Right atrium auricular region (tissue), 2 donors: ENCODE measurements at places on chromosomes 7 and 10.

- DNase-seq: no peak
Observed at GRCh38 chr7:70923181-70923845, 208.6 kb upstream of the GALNT17 start.

DNA sequence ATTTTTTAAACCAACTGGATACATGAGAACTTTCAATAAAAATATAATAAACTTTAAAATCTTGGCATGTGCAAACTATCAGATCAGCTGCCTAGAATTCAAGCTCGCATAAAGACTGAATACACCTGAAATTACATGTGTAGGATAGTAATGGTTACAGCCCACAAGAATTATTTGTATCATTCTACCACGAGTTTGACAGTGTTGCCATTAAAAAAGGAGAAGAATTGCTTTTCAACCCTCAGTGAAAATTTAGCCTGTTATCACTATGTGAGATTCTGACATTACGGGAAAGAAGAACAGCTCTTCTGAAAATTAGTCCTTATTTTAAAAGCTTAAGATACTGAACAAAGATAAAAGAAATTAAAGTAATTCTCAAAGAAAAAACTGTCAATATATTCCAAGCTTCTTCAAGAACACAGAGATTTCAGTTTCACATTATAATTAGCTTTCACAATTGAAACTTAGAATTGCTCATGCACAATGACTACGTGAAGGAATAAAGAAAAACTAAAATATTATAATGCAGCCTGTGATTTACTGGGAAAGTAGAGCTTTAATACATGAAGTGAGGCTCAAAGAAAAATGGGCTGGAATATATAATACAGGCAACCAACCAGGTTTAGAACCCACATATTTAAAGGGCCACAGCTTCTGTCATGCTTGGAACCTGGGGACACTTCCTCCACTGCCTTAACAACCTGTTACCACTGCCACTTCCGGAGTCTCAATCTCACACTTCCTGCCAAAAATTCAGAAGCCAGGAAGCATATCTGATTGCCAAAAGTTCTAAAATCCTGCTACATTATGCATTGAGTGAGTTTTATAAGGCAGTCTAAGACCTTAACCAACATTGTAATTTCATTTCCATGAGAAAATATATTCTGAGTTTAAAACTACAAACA lies 23.2 kb downstream of the TPK1 start:
- DNase-seq: no peak

- peak; percentile 80 for DNase-seq
Observed at GRCh38 chr7:29102558-29103151, 43.7 kb downstream of the CPVL start.

GRCh38 chr10:125605167-125605566 lies 77.8 kb downstream of the TEX36 start:
- no peak for DNase-seq

DNA sequence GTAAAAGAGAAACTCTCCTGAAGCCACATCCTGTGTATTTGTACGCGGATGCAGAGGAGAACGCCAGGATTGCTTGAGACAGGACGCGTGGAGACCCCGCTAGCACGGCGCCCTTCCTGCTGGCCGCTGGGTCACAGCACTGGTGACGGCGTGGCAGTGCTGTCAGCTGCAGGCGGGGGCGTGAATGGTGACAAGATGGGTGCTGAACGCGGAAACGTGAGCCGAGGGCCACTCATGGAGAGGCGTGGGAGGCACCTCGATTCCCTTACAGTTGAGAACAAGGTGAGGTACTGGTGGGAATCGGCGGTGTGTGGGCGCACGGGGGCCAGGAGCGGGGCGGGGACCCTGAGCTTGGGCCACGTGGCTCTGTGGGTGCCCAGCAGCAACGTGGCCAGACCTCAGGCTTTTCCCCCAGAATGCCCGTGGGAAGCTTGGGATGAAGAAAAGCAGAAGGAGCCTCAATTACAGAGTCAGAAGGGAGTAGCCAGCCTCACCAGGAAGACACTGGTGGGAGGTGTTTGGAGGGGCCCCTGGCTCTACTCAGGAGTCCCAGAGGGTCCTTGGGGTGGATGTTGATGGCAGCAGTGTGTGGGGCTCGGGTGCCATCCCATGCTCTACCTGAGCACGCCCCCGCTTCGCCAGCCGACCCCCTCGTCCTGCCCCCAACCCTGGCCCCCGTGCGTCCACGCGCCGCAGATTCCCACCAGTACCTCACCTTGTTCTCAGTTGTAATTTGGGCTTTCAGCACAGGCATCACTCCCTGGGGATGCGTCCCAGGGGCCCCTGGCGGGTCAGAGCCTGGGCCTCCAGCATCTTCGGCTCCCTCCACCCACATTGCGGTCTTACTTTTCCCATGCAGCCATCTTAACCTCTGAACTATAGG lies 208.4 kb upstream of the TCERG1L start:
- DNase-seq: peak; percentile 36

GRCh38 chr7:143351060-143351459 lies 11.5 kb downstream of the FAM131B start:
- DNase-seq: no peak

DNA sequence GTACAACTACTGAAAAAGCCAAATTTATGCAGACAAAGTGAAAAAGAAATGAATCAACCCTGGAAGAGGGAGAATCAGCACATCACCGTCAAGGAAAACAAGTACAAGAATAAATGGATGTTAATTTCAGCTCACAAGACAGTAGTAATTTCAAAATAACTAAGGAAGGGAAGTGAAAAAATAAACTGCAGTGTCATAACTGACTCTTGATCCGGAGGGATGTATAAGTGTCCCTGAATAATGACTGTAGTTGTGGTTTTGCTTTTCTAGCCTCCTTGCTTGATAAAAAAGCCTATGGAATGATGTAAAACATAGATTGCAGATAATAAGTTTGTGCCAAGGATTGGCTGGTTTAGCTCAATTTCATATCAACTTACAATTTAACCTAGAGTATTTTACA lies 721.1 kb upstream of the C7orf33 start:
- DNase-seq: no peak

DNA sequence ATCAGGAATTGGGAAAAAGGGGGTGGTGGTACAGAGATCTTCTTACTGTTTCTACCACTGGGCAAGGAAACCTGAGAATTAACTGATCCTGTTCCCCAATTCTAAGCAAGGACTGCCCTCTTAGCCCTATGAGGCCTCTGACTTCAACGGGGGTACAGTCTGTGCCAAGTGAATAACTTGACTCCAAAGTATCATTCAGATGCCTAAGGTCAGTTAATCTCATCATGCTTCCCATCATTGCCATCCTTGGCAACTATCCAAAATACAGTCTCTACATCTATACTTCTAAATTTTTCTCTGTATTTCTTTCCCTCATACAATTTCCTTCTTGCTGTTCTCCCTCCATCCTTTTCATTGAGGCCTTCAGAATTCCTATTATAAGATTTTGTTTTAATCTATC lies 10.5 kb downstream of the PPP3CB start:
- no peak for DNase-seq

- DNase-seq: no peak
Observed at GRCh38 chr7:92421676-92422435, 25.4 kb upstream of the GATAD1 start.

- DNase-seq: no peak
Observed at GRCh38 chr10:123858907-123859652, 32.5 kb downstream of the CPXM2 start.

GRCh38 chr10:16884497-16884896 lies 67.3 kb upstream of the RSU1 start:
- no peak for DNase-seq

DNA sequence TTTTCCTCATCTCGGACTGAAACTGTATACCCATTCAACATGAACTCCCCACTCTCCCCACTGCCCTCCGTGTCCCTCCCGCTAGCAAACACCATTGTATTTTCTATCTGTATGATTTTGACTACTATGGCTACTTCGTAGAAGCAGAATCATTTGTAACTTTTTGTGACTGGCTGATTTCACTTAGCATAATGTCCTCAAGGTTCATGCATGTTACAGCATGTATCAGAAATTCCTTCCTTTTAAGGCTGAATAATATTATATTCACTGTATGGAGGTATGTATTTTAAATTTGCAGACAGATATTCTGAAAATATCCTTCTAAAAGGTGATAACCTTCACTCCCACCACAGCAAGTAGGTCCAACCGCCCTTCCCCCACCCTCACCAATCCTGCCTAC lies 42.9 kb upstream of the MMD2 start:
- DNase-seq: no peak

- no peak for DNase-seq
Observed at GRCh38 chr10:45466784-45467183, 92.8 kb downstream of the ALOX5 start.

DNA sequence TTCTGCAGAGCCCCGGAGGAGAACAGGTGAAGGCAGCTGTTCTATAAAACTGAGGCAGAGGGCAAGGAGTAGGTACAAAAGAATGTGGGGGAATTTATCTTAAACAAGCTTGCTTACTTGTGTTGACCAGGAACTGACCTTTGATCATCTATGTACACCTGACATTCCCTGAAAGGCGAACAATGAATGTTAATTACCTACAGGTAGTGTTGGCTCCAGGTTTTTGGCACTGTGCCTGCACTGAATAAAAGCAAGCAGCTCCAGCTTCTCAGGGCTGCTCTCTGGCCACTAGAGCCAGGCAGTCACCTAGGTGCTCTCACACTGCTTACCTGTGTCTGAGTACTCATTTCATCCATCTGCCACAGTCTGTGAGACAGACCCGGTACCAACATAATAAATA lies 87.0 kb downstream of the RAPGEF5 start:
- no peak for DNase-seq

GRCh38 chr7:85156661-85157208 lies 30.1 kb downstream of the SEMA3D start:
- DNase-seq: no peak

GRCh38 chr7:117990834-117991233 lies 117.6 kb upstream of the CTTNBP2 start:
- DNase-seq: no peak

- no peak for DNase-seq
Observed at GRCh38 chr10:78524342-78524741, 490.7 kb downstream of the RPS24 start.

DNA sequence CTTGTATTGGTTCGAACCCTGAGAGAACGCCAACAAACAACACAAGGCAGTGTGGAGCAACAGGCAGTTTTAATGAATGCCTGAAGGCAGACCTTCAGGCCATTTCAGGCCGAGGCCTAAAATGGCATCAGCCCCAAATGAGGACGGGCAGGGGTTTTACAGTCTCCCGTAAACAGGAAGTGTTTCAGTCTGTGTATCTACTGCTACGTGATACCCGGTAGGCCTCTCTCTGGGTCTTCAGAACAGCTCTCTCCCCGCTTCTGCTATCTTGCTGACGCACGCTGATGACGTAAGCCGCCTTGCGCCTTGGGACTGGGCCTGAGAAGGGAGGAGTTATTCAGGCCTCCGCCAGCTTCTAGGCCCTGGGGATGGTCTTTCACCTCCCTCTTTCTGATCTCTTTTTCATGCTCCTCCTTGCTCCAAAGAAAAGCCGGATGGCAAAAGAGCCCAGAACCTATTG lies 67.7 kb downstream of the ST8SIA6 start:
- peak; percentile 59 for DNase-seq

GRCh38 chr10:121096617-121097431 lies 245.7 kb downstream of the WDR11 start:
- peak; percentile 92 for DNase-seq

DNA sequence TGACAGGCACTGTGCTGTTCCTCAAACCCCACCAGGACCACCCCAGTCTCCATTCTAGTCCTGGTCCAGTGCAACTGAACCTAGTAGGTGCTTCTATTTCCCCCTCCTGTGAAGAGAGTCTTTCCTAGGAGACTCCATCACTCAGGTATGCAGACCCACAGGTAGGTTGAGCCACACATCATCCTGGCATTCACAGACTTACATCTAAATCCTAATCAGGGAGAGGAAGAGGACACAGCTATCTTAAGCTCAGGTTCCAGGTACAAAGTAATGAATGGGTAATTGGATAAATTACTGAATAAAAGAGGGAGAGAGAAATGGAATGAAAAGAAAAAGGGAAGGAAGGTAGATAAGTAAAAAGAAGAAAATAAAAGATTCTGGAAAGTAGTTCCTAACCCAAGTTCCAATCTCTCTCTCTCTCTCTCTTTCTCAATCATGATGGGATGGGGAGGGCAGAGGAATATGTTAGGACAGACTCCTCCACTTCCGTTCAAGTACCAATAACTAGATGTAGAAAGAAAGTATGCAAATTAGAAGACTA lies 139.8 kb upstream of the NAMPT start:
- DNase-seq: no peak

GRCh38 chr7:50801907-50802306 lies 19.2 kb upstream of the GRB10 start:
- DNase-seq: no peak

DNA sequence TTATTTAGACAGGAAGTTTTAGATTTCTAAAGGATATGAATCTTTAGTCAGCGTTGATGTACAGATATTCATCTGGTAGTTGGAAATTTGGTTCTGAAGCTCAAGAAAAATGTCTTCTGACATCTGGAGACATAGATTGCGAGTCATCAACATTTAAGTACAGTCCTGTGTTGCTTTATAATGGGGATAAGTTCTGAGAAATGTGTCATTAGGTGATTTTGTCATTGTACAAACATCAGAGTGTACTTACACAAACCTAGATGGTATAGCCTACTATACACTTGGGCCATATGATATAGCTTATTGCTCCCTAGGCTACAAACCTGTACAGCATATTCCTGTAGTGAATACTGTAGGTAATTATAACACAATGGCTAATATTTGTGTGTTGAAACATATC lies 49.6 kb upstream of the UBN2 start:
- DNase-seq: no peak

DNA sequence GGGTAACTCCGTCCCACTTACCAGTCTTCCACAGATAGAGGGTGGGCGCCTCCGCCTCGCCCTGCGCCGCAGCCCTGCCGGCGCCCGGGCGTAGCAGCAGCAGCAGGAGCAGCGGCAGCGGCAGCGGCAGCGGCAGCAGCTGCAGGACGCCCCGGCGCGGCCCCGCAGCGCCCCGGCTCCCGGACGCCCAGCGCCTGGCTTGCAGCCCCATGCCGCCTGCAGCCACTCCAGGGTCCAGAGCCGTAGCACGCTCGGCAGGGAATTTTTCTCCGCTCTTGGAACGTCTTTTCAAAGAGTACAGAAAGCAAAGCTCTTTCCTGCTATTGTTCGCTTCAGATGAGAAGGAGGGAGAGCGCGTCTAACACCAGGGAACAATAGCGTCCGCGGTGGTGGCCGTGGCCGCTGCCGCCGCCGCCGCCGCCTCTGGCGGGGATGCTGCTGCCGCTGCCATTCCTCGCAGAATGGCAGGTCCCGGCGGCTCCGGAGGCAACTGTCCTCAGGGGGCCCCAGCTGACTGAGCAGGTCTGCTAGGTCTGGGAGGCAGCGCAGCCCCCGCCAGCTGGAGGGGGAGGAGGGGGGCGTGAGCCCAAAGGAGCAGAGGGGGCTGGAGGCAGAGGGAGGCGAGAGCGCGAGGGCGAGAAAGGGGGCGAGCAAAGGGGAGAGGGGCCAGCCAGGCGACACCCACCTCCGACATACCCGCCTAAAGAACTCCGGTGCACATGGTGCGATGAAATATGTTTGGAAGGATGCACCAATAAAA lies at the start of gene THSD7A:
Gene THSD7A (minus strand): TSS at position 463 of the 760 bp plus-strand sequence. CDS start 252 bp downstream, at position 211.
- no peak for DNase-seq

DNA sequence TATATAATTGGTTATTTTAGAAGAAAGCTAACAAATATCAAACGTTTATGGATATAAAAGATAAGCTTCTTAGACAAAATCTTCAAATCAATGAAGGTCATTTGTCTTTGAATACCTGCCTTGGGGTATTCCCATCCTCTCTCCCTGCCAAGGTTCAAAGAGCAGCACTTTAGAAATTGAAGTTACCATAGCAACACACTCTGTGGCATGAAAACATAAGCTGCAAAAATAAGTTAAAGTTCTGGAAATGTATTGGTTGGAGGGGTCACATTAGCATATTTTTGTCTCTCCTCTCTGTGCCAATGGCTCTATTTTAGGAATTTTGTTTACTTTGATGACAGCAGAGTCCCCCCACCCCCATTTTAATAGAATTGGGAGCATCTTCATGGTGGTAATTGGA lies 12.0 kb downstream of the ECHDC3 start:
- no peak for DNase-seq
